ENCODE measurements at places on chromosomes 5 and 9.

DNA sequence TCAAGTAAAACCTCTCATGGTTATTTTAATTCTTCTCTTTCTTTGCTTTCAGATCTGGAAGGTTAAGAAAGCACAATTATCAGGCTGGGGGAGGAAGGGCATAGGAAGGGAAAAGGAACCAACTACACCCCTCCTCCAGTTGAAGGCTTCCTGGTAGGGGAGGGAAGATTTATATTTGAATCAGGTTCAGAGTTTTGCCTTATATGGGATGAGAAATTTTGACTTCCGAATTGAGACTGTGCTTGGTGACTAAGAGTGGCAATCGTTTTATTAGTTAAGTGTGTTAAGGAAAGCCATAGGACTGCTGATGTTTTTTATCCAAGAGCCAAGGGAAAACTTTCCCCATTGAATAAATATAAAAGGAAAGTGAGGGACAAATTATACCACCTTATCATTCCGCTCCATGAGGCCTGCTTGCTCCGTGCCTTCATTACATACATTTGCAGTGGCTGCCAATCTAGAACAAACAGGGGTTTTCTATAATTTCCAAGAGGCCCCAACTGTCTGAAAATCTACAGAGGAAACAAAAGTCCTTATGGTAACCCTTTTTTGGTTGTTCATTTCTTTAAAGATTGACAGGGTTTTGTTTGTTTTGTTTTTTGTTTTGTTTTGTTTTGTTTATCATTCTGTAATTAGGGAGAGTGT, 115.7 kb upstream of the EPB41L4A start:
- DNase-seq = no peak

DNA sequence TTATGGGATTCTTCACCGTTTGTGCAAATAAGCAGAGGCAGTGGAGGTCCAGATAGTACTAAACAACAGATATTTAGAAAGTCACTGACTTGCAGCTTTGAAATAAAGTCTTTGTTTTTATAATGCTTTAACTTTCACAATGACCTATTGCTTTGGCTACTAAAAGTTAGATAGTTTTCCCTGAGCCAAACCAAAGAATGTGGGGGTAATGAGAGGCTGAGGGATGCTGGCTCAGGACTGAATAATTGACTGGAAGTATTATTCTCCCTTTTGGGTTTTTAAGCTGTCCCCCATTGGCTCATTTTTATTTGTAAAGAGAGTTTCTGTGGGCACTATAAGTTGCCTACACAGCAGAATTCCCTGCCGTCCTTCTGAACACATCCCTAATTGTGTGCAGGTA, 99.2 kb upstream of the ACTBL2 start:
- no peak for DNase-seq

DNA sequence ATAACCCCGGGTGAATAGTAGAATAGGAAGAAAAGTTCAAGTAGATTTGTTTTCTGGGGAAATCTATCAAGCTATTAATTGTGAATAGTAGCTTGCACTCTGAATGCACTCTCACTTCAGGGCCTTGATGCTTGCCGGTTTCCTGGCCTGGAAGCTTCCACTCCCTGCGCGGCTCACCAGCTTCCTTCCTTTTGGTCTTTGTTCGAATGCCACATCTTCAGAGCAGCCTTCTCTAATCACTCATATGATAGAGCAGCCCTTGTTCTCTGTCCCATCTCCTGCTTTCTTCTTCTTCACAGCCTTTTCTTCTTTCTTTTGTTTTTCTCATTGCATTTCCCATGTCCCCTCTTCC, 146.7 kb downstream of the MAST4 start:
- no peak for DNase-seq

GRCh38 chr5:42950456-42951292, 89.4 kb downstream of the ANXA2R start:
- no peak for DNase-seq

GRCh38 chr9:77013206-77013931, 6.1 kb upstream of the FOXB2 start:
- DNase-seq = no peak

- no peak for DNase-seq
Measured at GRCh38 chr5:42520957-42521356, 97.7 kb downstream of the GHR start.

DNA sequence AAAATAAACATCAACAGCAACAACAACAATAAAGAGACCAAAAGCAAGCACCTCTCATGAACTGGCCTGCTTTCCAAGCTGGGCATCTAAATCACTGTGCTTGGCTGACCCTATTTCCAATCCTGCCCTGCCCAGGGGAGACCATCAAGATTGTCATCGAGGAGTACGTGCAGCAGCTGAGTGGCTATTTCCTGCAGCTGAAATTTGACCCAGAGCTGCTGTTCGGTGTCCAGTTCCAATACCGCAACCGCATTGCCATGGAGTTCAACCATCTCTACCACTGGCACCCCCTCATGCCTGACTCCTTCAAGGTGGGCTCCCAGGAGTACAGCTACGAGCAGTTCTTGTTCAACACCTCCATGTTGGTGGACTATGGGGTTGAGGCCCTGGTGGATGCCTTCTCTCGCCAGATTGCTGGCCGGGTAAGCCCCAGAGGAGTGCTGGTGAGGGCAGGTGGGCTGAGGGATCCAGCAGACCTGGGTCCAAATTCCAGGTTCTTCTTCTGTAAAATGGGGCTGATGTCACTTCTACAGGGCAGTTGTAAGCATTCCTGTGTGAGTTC, 15.6 kb downstream of the PTGS1 start:
- no peak for DNase-seq

DNA sequence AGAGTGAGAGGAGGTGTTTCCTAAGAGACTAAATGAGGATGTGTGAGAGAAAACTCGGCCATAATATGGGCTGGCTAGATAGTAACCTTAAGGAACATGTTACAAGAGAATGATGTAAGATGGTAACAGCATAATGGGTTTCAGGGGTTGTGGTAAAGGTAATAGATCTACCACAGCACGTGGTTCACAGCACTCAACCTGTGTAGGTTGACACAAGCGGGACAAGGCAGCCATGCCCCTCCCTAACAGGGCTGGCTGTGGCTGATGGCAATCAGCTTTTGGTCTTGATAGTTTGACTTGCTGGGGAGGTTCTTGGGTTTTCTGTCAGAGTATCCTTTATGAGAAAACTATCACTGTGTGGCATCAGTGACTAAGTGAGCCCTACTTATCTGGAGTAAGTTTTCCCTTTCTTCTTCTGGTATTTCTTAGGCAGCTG, 138.6 kb downstream of the TRIO start:
- no peak for DNase-seq

- DNase-seq = no peak
Measured at GRCh38 chr5:176908675-176909368, 9.7 kb upstream of the HK3 start.

- no peak for DNase-seq
Measured at GRCh38 chr5:40754381-40755092, 1.2 kb downstream of the TTC33 start.

DNA sequence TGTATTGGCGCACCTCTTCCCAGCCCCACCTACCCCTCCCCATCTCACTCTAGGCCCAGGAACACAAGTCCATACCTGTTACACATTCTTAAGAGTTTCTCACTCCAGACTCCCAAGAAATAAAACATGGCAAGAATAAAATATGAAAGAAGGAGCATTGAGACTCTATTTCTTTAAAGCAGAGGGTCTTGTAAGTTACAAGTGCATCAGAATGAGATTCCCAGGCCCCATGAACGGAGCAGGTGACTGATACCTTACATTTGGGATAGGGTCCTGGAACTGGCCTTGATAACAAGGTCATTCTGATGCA, 5.7 kb downstream of the EGR1 start:
- no peak for DNase-seq

DNA sequence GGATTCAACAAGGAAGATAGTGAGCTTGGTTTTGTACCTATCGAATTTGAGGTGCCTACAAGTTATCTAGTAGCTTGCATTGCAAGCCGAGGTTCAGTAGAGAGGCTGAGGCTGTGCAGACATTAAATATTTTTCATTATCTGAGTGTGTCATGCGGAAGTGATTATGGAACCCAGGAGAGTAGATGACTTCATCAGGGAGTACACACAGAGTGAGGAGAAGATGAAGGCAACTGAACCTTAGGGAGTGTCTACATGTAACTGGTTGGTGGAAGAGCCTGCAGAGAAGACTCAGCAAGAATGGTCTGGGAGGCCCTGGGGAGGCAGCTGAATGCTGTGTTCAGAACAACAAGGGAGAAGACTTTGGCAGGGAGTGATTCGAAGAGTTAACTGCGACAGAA, 393.9 kb downstream of the ARHGEF28 start:
- no peak for DNase-seq

- DNase-seq = no peak
Measured at GRCh38 chr9:4985386-4986266, 554 bp downstream of the JAK2 start.

DNA sequence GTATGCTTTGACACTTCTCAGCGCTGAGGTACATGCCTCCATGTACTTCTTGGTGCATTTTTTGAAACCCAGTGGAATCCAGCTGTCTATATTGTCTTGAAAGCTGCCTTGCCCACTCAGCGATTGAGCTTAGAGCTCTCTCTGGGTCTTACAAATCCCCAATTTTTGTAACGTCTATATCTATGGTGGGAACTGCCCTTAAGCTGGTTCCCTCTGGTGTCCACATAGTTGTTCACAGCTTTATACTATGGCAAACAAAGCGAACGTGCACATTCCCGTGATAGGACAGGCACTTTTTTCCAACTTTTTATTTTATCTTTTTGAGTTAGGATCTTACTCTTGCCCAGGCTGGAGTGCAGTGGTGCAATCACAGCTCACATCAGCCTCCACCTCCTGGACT, 20.9 kb downstream of the CDHR2 start:
- no peak for DNase-seq

DNA sequence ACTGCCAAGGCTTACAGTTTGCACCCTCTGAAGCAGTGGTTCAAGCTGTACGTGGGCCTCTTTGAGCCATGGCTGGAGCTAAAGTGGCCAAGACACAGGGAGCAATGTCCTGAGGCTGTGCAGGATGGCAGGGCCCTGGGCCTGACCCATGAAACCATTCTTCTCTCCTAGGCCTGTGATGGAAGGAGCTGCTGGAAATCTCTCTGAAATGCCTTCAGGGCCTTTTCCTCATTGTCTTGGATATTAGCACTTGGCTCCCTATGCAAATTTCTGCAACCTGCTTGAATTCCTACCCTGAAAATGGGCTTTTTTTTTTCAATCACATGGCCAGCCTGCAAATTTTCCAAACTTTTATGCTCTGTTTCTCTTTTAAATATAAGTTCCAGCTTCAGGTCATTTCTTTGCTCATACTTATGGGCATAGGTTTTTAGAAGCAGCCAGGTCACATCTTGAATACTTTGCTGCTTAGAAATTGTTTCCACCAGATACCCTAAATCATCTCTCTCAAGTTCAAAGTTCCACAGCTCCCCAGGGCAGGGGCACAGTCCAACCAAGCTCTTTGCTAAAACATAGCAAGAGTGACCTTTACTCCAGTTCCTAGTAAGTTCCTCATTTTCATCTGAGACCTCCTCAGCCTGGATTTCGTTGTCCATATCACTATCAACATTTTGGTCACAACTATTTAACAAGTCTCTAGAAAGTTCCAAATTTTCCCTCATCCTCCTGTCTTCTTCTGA, 138.3 kb downstream of the OSTF1 start:
- no peak for DNase-seq

DNA sequence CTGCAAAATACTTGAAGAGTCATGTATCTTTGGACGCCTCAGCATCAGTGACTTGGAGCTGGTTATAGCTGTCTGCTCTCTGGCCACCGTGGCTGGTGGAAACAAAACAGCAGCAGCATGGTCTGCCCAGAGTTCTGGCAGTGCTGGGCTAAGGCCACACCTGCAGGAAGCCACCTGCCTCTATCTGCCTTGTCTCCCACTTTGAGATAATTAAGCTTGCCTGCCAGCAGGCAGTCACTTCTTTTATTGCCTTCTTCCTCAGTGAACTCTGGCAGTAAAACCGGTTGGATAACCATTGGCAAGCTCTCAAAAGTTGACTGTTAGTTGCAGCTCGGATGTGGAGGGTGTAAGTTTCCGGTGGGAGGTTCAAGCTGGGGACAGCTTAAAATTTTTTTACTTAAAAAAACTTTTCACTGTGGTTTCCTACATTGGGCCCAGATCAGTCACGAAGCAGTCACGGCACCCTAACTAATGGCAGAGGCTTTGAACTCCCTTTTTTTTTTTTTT, 4.9 kb downstream of the SMIM3 start:
- DNase-seq = no peak

DNA sequence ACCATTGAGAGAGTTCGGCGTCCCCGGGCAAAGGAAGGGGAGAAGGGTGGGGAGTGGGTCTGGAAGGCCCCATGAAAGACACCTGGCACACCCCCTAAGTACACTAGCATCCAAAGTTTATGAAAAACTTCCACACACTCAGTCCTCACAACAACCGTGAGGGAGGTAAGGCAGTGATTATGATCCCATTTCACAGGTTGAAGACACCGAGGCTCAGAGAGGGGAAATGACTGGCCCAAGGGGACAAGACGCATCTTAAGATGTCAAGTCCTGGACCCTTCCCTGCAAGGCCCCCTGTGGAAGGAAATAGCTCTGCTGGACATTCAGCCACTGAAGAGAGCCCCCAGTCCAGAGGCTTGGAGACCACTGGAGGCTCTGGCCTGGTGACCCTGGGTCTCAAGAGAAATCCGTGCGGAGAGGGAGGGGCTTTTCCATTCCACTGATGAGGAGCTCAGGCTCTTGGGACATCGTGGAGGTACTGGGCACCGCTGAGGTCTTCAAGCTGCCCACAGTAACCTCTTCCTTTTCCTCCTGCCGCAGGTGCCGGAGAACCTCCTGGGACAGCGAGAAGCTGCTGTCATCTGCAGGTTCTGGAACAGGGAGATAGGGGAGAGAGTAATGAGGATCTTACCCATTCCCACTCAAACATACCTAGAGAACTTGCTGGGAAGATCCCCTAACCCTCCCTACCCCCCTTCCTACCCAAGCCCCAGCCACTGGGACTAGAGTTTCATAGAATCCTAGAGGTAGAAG, 5.2 kb downstream of the SMIM33 start:
- no peak for DNase-seq

DNA sequence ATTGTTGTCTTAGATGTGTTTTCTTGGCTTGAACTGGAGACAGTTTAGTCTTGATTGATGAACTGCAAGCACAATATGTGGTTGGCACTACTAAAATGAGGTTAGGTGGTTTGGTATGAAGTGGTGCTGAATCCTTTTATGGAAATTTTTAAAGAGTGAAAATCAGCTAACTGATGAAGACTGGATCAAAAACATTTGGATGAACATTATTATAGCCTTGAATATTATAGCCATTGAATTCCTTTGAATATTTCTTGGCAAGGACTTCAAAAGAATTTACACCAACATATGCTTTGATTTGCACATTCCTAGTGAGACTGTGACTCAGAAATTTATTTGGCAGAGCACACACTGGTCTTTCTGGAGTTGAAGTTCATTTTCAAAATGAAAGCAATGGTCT, 318.3 kb downstream of the CHSY3 start:
- no peak for DNase-seq

- DNase-seq = no peak
Measured at GRCh38 chr5:132430746-132431145, 59.8 kb downstream of the IRF1 start.

GRCh38 chr9:127347831-127348776, 48.9 kb upstream of the SLC2A8 start:
- DNase-seq = no peak

GRCh38 chr5:74934949-74935751, 69.0 kb upstream of the FAM169A start:
- DNase-seq = no peak

GRCh38 chr5:146642410-146642809, 126.4 kb upstream of the GPR151 start:
- DNase-seq = no peak

- DNase-seq = no peak
Measured at GRCh38 chr5:121138495-121138907, 674.4 kb downstream of the PRR16 start.
